T-helper 17 cell (primary cell): ENCODE measurements at places on chromosomes 12 and 14.

DNA sequence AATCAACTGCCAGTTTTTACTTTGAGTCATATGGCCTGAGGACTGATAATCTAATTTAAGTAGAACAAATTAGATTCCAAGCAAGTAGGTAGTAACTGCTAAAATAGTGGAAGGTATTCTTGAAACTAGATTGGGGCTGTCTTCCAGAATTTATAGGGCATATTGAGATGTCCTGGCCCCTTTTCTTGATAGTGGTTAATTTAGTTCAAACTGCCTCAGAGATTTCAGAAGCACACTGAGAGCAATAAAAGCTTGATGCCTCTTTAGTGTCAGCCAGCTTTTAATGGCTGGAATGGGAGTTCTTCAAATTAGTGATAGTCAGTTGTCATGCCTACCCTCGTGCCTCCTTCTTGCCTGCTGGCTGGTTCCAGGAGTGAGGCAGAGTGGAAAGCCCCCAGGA is 120.5 kb downstream of the AKAP6 start:
- DNase-seq = no peak

- no peak for DNase-seq
These were observed 2.8 kb upstream of the CYP46A1 start for GRCh38 chr14:99681101-99681831.

GRCh38 chr14:24280797-24281460 is 9.5 kb upstream of the RABGGTA start:
- no peak for DNase-seq

DNA sequence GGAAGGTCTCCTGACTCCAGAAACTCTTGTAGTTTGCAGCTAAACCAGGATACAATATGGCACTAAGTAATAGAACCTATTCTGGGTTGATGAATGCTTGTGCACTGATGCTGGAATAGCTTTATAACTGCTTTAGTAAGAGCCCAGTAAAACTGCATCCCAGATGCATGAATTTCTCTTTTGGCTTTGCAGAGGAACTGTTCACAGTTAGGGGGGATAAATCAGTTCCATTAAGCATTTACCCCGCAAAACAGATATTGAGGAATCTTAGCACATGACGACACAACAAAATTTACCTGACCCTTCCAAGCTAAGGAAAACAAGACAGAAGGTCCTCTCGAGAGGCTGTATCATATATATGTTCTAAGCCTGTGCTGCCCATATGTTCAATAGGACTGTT is 457.4 kb downstream of the FOXG1 start:
- no peak for DNase-seq

GRCh38 chr12:128654468-128654867 is 169.3 kb downstream of the SLC15A4 start:
- DNase-seq = no peak

GRCh38 chr14:68244262-68244980 is 424.8 kb downstream of the RAD51B start:
- DNase-seq = no peak

DNA sequence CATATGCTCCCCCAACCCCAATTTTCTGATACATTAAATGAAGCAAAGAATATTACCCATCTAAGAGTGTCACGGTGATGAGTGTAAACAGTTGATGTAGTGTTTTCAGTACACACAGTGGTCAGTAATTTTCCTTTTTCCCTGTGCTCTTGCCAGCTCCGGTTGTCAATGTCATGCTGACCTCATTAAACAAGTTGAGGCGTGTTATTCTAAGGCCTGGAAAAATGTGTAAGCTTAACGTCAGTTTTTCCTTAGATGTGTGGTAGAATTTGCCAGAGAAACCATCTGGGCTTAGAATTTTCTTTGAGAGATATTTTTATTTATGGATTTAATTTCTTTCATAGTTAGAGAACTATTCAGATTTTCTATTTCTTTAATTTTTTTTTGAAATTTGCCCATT is 11.7 kb upstream of the SERPINA6 start:
- DNase-seq = no peak

GRCh38 chr14:61160798-61161197 is 120.3 kb downstream of the TMEM30B start:
- no peak for DNase-seq

DNA sequence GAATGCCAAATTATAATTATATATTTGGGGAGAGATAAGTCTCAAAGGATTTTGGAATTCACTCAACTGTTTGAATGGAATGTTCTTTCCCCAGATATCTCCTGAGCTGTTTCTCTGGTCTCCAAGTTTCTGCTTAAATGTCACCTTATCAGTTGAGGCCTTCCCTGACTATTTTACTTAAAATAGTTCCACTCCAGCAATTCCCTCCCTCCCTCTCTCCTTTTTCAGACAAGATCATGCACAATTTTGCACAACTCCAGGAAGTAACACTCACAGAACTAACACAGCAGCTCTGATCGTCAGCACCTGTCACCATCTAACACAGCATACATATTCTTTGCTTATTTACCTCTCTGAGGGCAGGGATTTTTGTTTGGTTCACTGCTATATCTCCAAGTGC is 12.5 kb downstream of the BTG1 start:
- no peak for DNase-seq

DNA sequence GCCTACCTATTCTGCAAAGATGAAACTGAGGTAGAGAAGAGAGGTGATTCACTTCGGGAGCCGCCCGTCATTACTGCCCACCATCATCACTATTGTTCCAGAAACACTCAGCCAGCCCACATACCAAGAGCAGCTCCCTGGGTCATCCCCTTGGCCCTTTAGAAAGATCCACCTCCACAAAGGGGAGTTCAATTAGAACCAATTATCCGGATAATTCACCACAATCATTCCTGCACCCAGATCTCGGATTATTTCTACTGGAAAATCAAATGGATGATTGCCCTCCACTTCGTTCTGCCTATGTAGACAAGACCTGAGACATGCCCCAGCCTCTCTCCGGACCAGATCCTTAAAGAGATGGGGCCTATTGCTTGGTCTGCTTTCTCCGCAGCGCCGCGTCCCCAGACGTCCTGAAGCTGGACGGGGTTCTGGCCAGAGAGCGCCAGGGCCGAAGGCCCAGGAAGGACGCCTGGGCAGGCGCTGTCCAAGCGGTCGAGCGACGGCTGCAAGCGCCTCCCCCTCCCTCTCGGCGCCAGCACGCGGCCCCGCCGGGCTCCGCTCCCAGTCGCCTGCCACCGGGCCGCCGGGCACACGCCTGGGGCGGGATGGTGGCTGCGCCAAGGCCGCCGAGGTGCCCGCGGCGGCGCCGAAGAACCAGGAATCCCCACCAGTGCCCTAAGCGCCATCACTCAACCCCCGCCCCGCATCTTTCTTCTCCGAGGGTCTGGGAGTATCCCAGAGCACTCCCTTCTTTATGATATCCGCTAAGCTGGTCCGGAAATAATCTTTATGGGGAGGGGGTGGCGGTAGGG is 1.3 kb upstream of the ASCL1 start:
- DNase-seq = no peak

- no peak for DNase-seq
These were observed 54.8 kb downstream of the NINJ2 start for GRCh38 chr12:608413-608812.

DNA sequence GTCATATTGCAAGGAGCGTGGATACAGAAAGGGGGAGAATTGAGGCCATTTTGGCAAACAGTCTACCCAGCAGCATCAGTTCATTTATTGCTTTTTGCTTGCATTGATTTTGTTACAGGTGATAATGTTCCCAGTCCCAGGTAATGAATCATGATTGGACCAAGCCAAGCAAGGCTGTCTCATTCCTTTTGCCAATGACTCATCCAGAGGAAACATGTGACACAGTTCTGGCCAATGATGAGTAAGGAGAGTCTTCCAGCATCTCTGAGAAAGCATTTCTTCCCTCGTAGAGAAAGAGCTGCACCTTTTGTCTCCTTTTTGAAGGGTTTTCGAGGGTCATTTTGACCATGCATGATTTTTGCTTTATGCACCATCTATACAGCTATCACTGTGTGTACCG is 68.2 kb downstream of the SLC15A4 start:
- DNase-seq = no peak

- DNase-seq = no peak
These were observed 75.2 kb downstream of the PLEKHG3 start for GRCh38 chr14:64779472-64779871.

GRCh38 chr14:68929623-68930307 is 49.3 kb downstream of the ACTN1 start:
- DNase-seq = no peak

DNA sequence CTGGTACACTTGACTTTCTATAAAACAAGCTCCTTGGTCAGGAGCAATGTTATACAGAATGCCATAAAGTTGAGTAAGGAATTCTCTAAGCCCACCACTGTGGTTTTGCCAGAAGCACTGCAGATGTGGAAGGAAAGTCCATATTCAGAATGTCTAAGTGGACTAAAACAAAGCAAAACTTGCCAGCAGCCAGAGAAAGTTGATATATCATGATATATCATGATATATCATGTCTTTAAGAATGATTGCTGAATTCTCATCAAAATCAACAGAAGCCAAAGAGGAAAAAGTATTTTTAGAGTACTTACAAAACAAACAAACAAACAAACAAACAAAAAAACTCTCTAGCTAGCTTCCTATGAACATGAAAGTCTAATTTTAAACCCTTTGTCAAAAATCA is 424.8 kb upstream of the OR4E1 start:
- no peak for DNase-seq

DNA sequence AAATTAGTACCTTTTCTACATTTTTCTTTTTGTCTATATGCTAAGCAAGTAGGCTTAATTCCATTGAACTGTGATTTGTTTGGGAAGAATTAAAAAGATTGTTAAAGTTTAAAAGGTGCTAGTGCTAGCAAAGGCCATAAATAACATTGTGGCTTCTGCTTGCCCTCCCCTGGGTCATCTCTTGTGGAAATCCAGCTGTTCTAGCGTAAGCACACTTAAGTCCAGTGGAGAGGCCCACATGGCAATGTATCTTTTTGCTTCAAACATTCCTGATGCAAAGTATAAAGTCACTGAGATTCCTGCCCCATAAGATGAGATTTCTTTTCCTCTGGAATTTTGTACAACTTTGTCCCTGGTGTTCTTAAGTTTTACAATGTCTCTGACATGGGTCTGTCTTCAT is 14.4 kb upstream of the ERGIC2 start:
- DNase-seq = no peak

DNA sequence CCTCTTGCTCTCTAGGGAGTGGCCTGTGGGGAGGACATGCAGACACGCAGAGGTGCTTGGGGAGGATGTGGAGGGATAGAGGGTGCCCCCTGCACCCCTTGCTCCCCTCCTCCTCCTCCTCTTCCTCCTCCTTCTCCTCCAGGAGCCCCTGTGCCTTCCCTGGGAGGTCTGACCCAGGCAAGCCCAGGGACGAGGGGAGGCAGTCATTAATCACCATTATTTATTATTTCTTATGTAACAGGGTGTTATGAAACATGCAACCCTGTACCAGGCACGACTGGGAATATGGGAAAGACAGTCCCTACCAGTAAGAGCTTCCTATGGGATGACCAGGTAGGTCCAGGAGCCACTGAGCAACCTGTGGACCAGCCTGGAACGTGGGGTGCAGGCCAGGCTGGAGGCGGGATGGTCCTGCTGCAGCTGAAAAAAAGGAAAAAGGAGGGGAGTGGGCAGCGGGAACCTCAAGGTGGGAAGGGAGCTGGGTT is 22.5 kb upstream of the PGF start:
- DNase-seq = no peak

DNA sequence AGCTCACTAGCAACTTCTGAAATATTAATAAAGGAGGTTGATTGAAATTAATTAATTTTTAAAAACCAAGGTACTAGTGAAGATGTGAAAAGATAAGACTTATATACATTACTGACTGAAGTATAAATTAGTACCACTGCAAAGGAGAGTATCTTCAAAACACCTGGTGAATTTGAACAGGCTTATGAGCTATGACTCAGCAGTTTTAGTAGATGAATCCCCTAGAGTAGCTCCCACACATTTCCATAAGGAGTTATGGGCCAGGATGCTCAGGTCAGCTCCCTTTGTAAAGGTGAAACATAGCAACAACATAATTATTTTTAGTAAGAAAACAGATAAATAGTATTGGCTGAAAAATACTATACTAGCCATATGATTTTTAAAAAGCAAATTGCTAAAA is 218.6 kb downstream of the SYT1 start:
- DNase-seq = no peak

- no peak for DNase-seq
These were observed 353.2 kb downstream of the ZFP36L1 start for GRCh38 chr14:68439676-68440075.

DNA sequence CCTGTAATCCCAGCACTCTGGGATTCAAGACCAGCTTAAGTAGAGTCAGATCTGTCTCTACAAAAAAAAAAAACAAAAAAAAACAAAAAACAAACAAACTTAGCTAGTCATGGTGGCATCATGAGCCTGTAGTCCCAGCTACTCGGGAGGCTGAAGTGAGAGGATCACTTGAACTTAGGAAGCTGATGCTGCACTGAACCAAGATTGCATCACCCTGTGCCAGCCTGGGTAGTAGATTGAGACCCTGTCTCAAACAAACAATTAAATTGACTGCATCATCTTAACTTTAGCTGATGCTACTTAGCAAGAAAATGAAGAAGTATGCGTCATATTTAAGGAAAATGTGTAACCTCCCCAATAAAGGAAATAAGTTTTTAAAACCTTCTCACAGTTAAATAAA is 136.6 kb upstream of the ATXN7L3B start:
- no peak for DNase-seq
